Germinal center (tissue), 1 donor: ENCODE measurements at places on chromosomes 12 and 14.

DNA sequence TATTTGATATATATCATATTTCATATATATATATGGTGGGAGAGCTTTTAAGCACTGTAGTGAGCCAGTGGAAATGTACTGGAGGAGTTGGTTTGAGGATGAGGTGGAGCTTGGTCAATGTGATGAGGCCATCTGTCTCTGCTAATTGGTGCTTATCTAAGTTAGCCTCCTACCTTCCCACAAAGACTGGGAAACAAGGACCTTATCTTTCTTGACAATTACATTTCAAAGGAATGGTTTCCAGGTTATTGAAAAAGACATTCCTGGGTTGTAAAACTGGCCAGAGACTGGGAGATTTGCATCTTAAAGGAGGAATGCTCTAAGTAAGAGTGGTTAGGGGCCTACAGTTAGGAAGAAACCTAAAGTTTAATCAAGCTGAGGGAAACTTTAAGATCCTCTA lies 212.8 kb upstream of the SYT1 start:
- DNase-seq = no peak

DNA sequence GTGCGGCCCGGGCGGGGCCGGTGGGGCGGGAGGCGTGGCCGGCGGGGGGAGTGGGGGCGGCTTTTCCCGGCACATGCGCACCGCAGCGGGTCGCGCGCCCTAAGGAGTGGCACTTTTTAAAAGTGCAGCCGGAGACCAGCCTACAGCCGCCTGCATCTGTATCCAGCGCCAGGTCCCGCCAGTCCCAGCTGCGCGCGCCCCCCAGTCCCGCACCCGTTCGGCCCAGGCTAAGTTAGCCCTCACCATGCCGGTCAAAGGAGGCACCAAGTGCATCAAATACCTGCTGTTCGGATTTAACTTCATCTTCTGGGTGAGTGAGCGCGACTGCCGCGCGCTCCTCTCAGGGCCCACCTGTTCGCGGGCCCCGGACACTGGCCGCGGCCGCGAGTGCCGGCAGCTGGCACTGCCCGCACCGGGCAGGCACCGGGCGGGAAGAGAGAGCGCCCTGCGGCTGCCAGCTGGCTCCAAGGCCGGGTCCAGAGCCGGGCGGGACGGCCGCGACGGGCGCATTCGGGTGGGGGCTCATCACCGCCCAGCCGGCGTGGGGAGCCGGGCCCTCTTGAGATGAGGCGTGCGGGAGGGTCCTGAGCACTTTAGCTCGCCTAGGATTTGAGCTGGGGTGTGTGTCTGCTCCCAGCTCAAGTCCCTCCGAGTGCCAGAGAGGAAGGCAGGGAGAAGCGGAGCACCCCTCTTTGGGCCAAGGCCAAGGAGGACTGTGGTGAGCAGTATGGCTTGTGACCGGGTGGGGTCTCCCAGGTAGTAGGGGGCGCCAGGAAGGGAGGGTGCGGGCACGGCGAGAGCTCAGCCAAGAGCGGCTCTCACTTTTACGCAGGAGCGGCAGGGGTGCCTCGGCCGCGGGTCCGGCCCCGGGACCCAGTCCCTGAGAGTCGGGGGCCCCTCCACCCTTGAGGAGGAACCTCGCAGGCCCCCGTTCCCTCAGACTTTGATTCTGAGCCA lies at the start of gene CD9:
Gene CD9, plus strand, starts transcription at position 145 of the 957 bp plus-strand sequence. Its CDS starts 100 bp downstream, at position 245.
- DNase-seq = peak; percentile 78

GRCh38 chr14:97290977-97291376 lies 493.8 kb downstream of the VRK1 start:
- no peak for DNase-seq

GRCh38 chr14:51395361-51395849 lies 155.4 kb downstream of the TMX1 start:
- no peak for DNase-seq

- no peak for DNase-seq
Observed at GRCh38 chr12:65536351-65536750, 257.9 kb downstream of the MSRB3 start.

- no peak for DNase-seq
Observed at GRCh38 chr12:53862206-53862605, 76.4 kb upstream of the HOXC13 start.

DNA sequence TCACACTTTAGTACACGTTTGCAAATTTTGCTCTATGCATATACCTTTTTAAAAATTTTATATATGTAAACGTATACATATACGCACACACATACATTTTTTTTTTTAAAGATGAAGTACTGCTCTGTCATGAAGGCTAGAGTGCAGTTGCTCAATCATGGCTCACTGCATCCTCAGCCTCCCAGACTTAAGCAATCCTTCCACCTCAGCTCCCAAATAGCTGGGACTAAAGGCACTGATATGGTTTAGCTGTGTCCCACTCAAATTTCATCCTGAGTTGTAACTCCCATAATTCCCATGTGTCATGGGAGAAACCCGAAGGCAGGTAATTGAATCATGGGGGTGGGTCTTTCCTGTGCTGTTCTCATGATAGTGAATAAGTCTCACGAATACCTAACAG lies 220.8 kb upstream of the CAND1 start:
- DNase-seq = no peak

GRCh38 chr12:57489157-57489641 lies 1.3 kb downstream of the MARS1 start:
- DNase-seq = no peak

DNA sequence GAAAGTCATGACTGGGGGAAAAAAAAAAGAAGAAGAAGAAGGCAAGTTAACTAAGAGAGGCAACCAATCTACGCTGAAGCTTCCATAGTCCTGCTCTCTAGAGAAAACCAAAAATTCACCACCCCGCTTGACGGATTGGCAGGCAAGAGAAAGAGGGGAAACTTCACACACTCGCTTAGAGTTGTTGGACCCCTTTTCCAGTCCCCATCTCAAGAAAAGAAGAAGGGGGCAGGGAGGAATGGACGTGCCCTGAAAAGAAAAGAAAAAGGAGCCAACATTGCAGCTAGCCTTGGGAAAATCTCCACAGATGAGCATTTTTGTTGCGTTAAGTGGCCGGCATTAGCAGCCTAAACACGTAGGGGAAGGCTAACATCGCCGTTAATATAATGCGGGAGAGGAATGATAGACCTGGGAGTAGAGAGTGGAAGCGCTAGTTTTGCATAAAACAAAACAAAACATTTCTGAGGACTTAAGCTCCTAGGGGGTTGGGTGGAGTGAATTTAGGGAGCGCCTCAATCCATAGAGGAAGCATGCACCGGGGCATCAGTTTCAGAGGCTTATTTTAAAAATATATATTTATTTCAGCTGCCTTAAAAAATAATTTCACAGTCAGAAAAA lies 11.3 kb upstream of the FOXG1 start:
- DNase-seq = no peak

GRCh38 chr12:15863984-15864383 lies 18.2 kb upstream of the STRAP start:
- no peak for DNase-seq
